ENCODE measurements at places on chromosomes 5 and 9. TPM values are rescaled to one million over a fixed set of nuclear protein-coding genes. Genes with fewer than 3 reads are reported as not detected.

RBM18 gene
- 18.9 TPM for total RNA-seq

IL13 gene
- not detected for total RNA-seq

C5orf58 gene
- not detected for total RNA-seq

IFNK gene
- not detected for total RNA-seq

DAPK1 gene
- total RNA-seq, result 28.9 TPM

FGF1 gene
- 8.7 TPM for total RNA-seq

ZDHHC11 gene
- 25.2 TPM for total RNA-seq

B4GALT1 gene
- total RNA-seq, result 30.1 TPM

GLRA1 gene
- not detected for total RNA-seq

Data from tongue (tissue), 3 donors.